Naive thymus-derived CD4-positive, alpha-beta T cell (primary cell): ENCODE measurements at places on chromosomes 11 and 22. TPM values are rescaled to one million over a fixed set of nuclear protein-coding genes. Genes with fewer than 3 reads are reported as not detected.

GRCh38 chr22:32771756-32772155 is 29.7 kb upstream of the TIMP3 start:
- no peak for DNase-seq

GRCh38 chr22:43473031-43473430 is 61.2 kb downstream of the MPPED1 start:
- no peak for DNase-seq

Gene GAL3ST3
- not detected in 2 replicates for total RNA-seq

Gene SPON1
- total RNA-seq = 1.6 TPM

- DNase-seq = no peak
Observed at GRCh38 chr11:83976086-83976485, 689.9 kb upstream of the CCDC90B start.

Gene AQP11
- 1.1 TPM for total RNA-seq

- no peak for DNase-seq
Observed at GRCh38 chr11:111992206-111992855, 32.9 kb upstream of the DLAT start.

- DNase-seq = no peak
Observed at GRCh38 chr11:12066056-12066798, 44.2 kb upstream of the MICAL2 start.

Gene TYMP
- 20.4 TPM for total RNA-seq

DNA sequence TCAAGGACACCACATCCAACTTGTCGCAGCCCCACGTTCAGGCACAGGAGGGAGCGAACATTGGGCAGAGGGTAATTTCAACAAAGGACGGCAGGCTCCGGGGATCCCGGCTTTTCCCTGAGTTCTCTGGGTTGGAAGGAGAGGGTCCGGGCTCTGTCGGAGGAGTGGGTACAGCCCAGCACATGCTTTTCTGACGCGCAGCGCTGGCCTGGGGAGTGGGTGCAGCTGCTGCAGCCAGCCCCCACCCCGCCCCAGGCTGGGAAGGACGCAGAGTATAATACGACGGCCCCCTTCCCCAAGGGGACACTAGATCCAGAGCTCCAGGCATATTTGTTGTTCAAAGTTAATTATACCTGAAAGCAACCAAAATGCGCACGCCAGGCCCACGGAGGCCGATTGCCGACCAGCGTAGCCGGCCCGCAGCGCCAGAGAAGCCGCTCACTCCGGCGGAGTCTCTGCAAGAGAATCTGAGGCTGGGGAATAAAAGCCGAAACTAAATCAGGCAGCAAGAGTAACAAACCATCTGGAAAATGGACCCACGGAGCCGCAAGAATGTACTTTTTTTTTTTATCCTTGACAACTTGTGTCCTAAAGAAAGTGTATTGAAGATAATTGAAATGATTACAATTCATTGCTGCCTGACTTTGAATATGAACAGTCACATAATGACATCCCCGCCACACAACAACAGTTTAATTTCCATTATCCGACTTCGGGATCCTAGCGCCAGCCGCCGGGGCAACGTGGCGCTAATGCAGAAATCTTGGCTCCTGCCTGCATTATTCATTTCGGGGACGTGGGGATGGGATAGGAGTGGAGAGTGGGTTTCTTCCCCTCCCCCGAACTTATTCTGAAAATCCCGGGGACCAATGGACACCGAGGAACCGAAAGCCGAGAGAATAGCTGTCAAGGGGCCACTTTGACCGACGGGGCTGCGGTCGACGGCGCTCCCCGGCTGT is 14.0 kb upstream of the PAX6 start:
- DNase-seq = no peak

Gene TMPRSS4
- total RNA-seq = not detected

DNA sequence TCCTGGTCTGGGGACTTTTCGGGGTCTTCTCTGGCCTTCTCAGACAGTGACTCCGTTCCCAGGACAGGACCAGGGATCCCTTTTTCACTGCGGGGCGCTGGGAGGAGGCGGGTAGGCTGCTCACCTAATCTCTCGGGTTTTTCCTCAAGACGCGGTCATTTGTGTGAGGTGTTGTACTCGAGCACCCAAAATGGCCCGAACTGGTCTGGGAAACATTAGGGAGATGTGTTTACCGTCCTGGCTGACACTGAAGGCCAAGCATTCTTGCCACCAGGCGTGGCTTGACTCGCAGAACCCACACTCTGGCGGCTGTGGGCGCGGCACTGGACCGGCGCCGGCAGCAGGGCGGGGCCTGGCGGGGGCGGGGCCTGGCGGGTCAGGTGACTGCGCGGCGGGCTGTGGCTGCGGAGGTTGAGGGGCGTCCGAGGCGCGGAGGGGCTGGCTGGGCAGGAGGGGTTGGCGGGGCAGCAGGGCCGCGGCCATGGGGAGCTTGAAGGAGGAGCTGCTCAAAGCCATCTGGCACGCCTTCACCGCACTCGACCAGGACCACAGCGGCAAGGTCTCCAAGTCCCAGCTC is at the start of gene SWAP70:
Gene SWAP70, plus strand, starts transcription at position 379 of the 577 bp plus-strand sequence. Its CDS starts 103 bp downstream, at position 482.
- peak; percentile 89 for DNase-seq

DNA sequence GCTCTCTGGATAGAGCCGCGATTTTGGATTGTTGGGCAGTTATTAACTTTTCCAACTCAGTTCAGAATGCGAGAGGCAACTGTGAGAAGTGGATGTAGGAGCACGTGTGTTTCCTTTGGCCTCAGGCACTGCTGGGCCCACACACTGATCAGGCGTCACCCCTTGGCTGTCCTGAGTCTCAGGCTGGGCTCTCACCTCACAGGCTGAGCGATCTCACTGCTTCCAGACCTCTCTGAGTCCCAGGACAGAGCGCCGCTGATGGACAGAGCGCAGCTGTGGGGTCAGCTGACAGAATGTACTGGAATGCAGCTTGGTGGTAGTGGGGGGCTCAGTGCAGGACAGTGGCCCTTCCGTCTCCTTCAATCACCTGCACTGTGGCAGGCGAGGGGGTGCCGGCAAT is 516.2 kb downstream of the TBC1D22A start:
- DNase-seq = no peak

Gene OR56B4
- total RNA-seq = not detected

DNA sequence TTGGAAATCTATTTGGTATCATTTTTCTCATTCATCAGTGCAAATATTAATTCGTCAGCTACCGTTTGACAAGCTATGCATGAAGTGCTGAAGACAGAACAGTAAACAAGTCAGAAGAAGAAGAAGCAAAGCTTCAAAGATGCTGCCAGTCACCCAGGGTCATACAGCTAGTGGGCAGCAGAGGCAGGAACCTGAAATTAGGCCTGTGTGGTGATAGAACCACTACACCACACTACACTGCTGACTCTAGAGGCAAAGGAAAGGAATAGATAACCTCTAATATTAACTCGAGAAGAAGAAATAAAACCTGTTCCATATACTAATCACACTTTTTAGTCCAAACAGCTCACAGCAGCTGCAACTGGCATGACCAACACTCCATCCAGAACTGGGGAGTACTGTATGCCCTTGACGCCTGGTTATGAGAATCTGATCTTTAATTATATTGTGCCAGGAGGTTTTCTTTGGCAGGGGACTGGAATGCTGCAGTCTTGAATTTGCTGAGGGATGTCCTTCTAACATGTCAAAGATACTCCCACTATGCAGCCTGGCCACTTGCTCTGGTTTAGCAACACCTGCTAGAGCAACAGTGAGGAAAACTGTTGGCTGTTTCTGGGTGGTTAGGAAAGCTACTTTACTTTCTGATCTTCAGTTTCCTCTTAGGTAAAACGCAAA is 73.0 kb downstream of the PAK1 start:
- no peak for DNase-seq

Gene RASSF10
- total RNA-seq = not detected

Gene ACR
- total RNA-seq = not detected

Gene RFPL3
- total RNA-seq = not detected

DNA sequence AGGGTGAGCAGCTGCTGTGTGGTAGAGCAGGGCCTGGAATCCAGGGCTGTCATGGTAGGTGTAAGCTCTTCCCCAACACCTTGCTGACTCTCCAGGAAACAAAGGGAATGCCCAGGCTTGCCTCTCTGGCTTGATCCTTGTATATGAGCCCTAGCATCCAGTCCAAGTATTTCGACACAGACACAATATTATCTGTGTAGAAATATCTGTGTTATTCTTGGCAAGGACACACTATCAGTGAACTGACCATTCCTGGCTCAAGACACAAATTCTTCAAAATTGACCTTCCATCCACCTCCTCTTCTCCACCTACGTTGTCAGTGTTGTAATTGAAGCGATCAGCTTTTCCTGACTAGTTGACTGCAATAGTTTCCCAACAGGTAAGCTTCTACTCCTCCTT is 312.0 kb upstream of the NARS2 start:
- no peak for DNase-seq

GRCh38 chr11:114563077-114563476 is 3.4 kb upstream of the NXPE1 start:
- DNase-seq = no peak

GRCh38 chr11:132960273-132961078 is 571.8 kb downstream of the OPCML start:
- no peak for DNase-seq

- no peak for DNase-seq
Observed at GRCh38 chr11:44008698-44009097, 39.1 kb upstream of the ACCSL start.

DNA sequence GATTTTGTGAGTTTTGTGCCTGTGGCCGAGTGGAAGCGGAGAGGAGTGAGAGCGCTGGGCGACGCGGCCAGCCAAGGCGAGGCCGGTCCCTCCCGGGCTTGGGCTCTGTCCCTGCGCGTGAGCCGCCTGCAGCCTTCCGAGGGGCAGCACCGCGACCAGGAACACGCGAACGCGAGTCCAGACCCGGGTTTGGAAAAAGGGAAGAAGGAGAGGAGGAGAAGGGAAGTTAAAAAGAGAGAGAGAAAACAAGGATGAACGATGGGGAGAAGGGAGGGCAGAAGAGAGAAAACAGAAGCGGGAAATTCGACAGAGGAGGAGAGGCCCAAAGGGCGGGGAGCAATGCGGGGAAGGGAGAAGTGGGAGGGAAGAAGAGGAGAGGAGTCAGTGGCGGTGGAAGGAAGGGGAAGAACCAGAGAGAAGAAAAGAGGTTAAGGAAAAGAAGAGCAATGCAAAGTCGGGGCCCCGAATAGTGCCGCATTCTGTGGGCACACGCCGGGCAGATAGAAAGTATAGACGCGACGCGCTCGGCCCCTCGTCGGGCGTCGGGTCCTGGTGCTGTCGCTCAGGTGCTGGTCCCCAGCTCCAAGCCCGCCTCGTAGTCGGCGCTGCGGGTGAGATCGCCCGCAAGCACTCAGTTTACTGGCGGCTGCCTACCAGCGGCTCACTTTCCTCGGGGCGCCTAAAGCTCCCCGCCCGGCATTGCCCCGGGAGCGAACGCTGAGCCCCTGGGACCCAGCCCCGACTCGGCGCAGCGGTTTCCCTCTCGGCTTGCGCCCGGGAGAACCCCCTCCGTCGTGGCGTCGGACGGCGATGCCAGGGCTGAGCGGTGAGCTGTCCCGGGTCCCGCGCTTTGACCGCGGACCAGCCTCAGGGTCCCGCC is 2.8 kb upstream of the BARX2 start:
- DNase-seq = no peak

Gene INS
- not detected for total RNA-seq

- DNase-seq = no peak
Observed at GRCh38 chr11:100800202-100800601, 113.1 kb downstream of the ARHGAP42 start.

Gene SLC15A3
- 2.9 and 3.4 TPM in 2 replicates for total RNA-seq

- DNase-seq = no peak
Observed at GRCh38 chr22:23060612-23061400, 9.5 kb upstream of the GNAZ start.

- no peak for DNase-seq
Observed at GRCh38 chr11:111674941-111675340, 72.7 kb downstream of the SIK2 start.

- DNase-seq = no peak
Observed at GRCh38 chr22:29690476-29690875, 29.3 kb upstream of the CABP7 start.

- no peak for DNase-seq
Observed at GRCh38 chr11:19101796-19102520, 15.0 kb upstream of the ZDHHC13 start.

Gene STX3
- total RNA-seq = 20.6 TPM

Gene LINC01488
- total RNA-seq = not detected

DNA sequence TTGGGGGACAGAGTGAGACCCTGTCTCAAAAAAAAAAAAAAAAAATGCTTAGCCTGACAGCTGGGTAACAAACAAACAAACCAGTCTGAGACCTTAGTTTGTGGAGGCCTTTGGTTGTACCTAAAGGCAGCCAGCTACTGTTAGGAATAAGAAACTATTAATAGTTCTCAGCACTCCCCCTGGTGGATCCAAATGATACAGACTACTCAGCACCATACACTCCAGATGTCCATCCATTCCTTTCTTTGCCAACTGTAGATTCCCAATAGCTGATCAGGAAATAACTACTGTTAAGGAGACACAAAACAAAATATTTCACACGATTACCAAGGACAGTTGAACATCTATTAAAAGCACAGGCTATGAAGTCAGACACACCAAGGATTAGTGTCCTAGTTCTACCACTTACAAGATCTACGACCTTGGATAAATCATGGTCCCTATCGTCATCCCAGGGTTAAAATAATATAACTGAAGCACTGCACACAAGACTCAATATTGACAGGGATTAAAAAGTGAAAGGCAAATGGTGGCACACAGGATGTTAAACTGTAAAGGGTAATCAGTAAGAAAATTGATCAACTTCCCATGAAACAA is 17.2 kb downstream of the CLDN25 start:
- peak; percentile 16 for DNase-seq

DNA sequence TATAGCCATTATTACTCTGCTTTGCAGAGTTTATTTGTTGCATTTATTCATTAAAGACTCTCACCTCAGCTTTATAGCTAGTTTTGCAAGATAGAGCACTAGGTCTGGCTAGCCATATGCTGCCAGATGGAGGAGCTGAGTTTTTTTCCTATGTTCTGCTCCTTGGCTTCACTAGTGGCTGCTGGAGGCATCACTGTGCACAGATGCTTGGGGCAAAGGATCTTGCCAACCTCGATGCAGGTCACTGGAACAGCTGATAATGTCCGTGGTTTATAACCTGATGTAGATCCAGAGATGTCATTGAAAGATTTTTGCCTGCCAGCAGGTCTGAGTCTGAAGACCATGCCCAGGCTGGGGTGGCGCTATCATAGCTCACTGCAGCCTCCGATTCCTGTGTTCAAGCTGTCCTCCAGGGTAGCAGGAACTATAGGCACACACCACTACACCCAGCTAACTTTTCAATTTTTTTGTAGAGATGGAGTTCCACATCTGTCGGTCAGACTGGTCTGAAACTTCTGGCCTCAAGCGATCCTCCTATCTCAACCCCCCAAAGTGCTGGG is 63.2 kb downstream of the PACS1 start:
- DNase-seq = no peak
